ENCODE measurements at places on chromosomes 6 and 20. TPM values are rescaled to one million over a fixed set of nuclear protein-coding genes. Genes with fewer than 3 reads are reported as not detected.

GRCh38 chr20:39253051-39253755 lies 291.1 kb downstream of the DHX35 start:
- DNase-seq = no peak

- no peak for DNase-seq
These were observed 17.4 kb downstream of the TBC1D20 start for GRCh38 chr20:444862-445426.

Gene TJAP1
- total RNA-seq = 26.8 TPM

Gene DEFB119
- total RNA-seq = not detected

Measured in mammary epithelial cell (primary cell).